CD4-positive, alpha-beta T cell (primary cell): ENCODE measurements at places on chromosomes 6 and 20.

- no peak overlapping the region for H3K27ac ChIP-seq
- peaks cover 8% of the 10 kb centered on the region for H3K27me3 ChIP-seq
- no peaks in the 10 kb centered on the region for H3K36me3 ChIP-seq
- no peak for DNase-seq
- H3K4me3 ChIP-seq: no peak overlapping the region
These were observed 519.5 kb downstream of the PREX1 start for GRCh38 chr20:48308232-48308781.

- H3K4me3 ChIP-seq: no peak overlapping the region
- H3K36me3 ChIP-seq: no peaks in the 10 kb centered on the region
- no peak overlapping the region for H3K27ac ChIP-seq
- no peak for DNase-seq
- no peaks in the 10 kb centered on the region for H3K4me1 ChIP-seq
- H3K27me3 ChIP-seq: no peaks in the 10 kb centered on the region
These were observed 625.9 kb upstream of the EPHA7 start for GRCh38 chr6:94045099-94045829.

DNA sequence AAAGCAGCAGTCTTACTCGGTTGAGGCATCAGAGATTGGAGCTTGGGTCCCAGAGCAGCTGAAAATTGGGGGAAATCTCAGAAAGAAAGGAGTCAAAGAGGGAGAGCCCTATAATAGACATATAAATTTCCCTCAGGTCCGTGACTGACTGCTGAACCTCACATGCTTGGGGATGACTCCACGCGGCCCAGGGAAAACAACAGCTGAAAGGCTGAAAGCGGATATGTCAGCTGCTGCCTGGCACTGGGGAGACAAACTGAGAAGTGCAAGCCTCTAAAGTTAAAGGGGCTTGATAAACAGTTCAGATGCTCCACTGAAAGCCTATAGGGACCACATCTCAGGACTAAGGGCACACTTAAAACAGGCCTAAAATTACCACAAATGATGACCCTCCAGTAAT is 255.9 kb upstream of the RIN2 start:
- DNase-seq: no peak
- no peaks in the 10 kb centered on the region for H3K4me1 ChIP-seq
- no peaks in the 10 kb centered on the region for H3K36me3 ChIP-seq
- no peak overlapping the region for H3K27ac ChIP-seq
- no peaks in the 10 kb centered on the region for H3K27me3 ChIP-seq

GRCh38 chr20:52031563-52032303 is 159.8 kb downstream of the ZFP64 start:
- no peaks in the 10 kb centered on the region for H3K36me3 ChIP-seq
- H3K4me1 ChIP-seq: peaks cover 9% of the 10 kb centered on the region
- no peaks in the 10 kb centered on the region for H3K27me3 ChIP-seq
- no peak for DNase-seq
- no peak overlapping the region for H3K27ac ChIP-seq
- H3K4me3 ChIP-seq: no peak overlapping the region

DNA sequence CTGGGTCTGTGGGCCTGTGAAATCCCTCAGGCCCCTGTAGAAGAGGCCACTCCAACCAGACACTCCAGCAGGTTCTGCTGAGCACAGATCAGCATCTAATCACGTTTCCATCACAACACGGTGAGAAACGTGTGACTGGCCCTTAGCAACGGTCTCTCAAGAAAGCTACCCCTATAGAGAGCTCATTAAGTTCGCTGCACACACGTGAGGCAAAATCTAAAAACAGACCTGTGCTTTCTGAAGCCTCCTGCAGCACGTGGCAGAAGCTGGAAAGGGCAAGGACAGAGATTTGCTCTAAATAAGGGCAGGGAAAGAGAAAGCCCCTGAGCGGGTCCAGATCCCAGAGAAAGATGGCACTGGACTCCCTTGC is 56.5 kb downstream of the GPR6 start:
- no peaks in the 10 kb centered on the region for H3K36me3 ChIP-seq
- DNase-seq: no peak
- H3K27ac ChIP-seq: no peak overlapping the region
- peaks cover 8% of the 10 kb centered on the region for H3K4me1 ChIP-seq

DNA sequence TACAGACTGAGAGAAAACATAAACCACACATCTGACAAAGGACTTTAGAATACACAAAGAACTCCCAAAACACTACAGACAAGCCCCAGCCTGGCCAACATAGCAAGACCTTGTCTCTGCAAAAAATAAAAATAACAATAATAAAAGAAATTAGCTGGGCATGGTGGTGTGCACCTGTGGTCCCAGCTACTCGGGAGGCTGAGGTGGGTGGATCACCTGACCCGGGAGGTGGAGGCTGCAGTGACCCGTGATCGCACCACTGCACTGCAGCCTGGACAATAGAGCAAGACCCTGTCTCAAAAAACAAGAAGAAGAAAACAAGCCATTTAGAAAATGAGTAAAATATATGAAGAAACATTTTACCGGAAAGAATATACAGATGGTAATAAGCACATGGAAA is 13.1 kb downstream of the SDCBP2 start:
- H3K4me1 ChIP-seq: peaks cover 11% of the 10 kb centered on the region
- no peak overlapping the region for H3K27ac ChIP-seq
- H3K27me3 ChIP-seq: no peaks in the 10 kb centered on the region
- no peak overlapping the region for H3K4me3 ChIP-seq
- no peak for DNase-seq

GRCh38 chr6:77502981-77503380 is 39.7 kb upstream of the HTR1B start:
- no peaks in the 10 kb centered on the region for H3K4me1 ChIP-seq
- no peaks in the 10 kb centered on the region for H3K36me3 ChIP-seq
- no peak for DNase-seq
- no peak overlapping the region for H3K27ac ChIP-seq
- no peaks in the 10 kb centered on the region for H3K27me3 ChIP-seq

GRCh38 chr20:63434599-63435378 is 37.7 kb downstream of the KCNQ2 start:
- H3K36me3 ChIP-seq: no peaks in the 10 kb centered on the region
- no peaks in the 10 kb centered on the region for H3K27me3 ChIP-seq
- peaks cover 11% of the 10 kb centered on the region for H3K4me1 ChIP-seq
- H3K27ac ChIP-seq: peak overlapping the region; percentile 11
- no peak overlapping the region for H3K4me3 ChIP-seq

- DNase-seq: no peak
- no peak overlapping the region for H3K4me3 ChIP-seq
- no peaks in the 10 kb centered on the region for H3K27me3 ChIP-seq
- H3K27ac ChIP-seq: no peak overlapping the region
- no peaks in the 10 kb centered on the region for H3K36me3 ChIP-seq
These were observed 9.1 kb downstream of the ZNF292 start for GRCh38 chr6:87164506-87164905.

GRCh38 chr6:153563001-153563400 is 431.9 kb upstream of the RGS17 start:
- H3K27ac ChIP-seq: no peak overlapping the region
- H3K27me3 ChIP-seq: no peaks in the 10 kb centered on the region
- H3K4me1 ChIP-seq: no peaks in the 10 kb centered on the region
- no peak overlapping the region for H3K4me3 ChIP-seq

DNA sequence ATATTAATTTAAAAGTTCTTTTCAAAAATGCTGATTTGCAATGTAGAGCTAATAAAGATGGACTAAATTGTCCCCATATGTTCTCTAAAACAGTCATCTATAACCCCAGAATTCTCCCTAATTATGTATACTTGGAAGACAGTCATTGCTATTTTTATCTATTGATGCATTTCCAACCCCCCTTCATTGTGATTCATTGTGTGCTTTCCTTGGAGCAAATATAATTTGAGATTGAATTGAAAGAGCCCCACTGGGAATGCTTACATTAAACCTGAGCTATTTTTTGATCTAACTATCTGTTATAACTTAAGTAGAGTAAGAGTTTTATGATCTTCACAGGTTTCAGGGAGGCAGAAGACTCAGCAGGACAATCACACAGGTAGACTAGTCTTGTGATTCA is 73.7 kb upstream of the PTCHD4 start:
- H3K4me1 ChIP-seq: no peaks in the 10 kb centered on the region
- no peak overlapping the region for H3K4me3 ChIP-seq
- H3K27me3 ChIP-seq: no peaks in the 10 kb centered on the region
- no peaks in the 10 kb centered on the region for H3K36me3 ChIP-seq
- H3K27ac ChIP-seq: no peak overlapping the region
- DNase-seq: no peak

- H3K4me3 ChIP-seq: no peak overlapping the region
- H3K27ac ChIP-seq: no peak overlapping the region
- H3K27me3 ChIP-seq: no peaks in the 10 kb centered on the region
- DNase-seq: no peak
These were observed 40.2 kb downstream of the FOXP4 start for GRCh38 chr6:41586252-41587007.

DNA sequence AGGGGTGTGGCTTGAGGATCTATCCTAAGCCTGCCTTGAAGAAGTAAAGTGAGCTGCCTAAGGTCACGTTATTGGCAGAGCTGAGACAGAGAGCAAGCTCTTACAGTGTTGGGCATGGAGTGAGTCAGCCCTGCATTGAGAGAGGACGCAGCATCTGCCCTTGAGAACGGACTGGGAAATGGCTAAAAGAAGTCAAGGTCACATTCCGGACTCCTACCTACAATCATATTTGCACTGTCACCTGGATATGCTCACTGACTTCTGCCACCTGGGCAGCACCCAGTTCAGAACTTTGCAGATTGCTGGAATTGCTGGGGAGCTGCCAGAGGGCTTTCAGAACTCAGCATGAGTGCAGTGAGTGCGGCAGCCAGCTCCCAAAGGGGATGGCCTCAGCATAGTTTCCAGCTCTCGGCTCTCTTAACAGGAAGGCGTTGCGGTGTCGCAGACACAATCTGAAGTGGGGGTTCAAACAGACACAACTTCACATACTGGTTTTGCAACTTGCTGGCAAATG is 199.3 kb upstream of the SGK1 start:
- no peaks in the 10 kb centered on the region for H3K36me3 ChIP-seq
- H3K4me3 ChIP-seq: no peak overlapping the region
- H3K27me3 ChIP-seq: no peaks in the 10 kb centered on the region
- peaks cover 13% of the 10 kb centered on the region for H3K4me1 ChIP-seq
- H3K27ac ChIP-seq: no peak overlapping the region

DNA sequence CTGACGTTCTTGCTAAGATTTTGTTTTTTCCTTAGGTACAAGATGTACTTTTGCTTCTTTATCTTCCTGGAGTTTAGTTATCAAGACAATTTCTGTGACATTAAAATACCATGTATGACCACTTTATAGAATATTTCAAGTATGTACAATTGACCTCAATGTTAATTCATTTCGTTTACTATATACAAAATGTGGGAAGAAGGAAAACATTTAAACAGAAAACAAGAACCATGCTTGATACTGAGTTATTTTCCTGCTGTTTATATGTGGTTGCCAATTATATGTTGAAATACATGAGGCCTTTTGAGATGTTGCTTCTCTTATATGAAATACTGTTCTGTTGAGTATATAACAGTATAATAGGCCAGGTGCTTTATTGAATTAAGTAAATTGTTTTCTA is 184.3 kb downstream of the JARID2 start:
- no peak for DNase-seq
- no peak overlapping the region for H3K27ac ChIP-seq
- peaks cover 46% of the 10 kb centered on the region for H3K4me1 ChIP-seq
- no peak overlapping the region for H3K4me3 ChIP-seq
- H3K36me3 ChIP-seq: no peaks in the 10 kb centered on the region

DNA sequence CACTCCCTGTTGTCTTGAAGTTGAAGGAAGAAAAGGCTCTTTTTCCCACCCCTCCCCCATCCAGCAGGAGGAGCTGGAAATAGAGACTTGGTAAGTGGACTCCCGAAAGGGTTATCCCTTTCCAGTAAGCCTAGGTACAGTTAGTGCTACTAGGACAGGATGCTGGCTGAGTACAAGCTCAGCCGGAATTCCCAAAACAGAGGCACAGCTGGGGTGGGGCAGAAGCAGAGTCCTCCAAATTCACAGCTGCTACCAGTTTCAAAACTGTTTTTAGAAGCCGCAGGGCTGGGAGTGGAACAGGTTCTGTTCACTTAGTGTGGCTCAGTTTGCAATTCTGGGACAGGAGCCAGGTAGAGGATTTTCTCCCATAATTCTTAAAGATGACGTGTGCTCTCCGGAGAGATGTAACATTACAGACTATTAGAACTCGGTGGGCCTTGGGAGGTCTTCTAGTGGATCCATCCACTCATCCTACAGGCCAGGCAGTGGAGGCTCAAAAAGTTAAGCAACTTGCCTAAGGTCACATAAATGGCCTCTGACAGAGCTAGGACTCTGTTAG is 19.0 kb upstream of the UTRN start:
- no peak for DNase-seq
- no peaks in the 10 kb centered on the region for H3K36me3 ChIP-seq
- H3K27ac ChIP-seq: no peak overlapping the region
- H3K4me3 ChIP-seq: no peak overlapping the region
- no peaks in the 10 kb centered on the region for H3K4me1 ChIP-seq

GRCh38 chr20:38290829-38291814 is 12.8 kb upstream of the BPI start:
- DNase-seq: no peak
- no peak overlapping the region for H3K4me3 ChIP-seq
- no peaks in the 10 kb centered on the region for H3K36me3 ChIP-seq
- H3K27ac ChIP-seq: no peak overlapping the region
- H3K4me1 ChIP-seq: no peaks in the 10 kb centered on the region

DNA sequence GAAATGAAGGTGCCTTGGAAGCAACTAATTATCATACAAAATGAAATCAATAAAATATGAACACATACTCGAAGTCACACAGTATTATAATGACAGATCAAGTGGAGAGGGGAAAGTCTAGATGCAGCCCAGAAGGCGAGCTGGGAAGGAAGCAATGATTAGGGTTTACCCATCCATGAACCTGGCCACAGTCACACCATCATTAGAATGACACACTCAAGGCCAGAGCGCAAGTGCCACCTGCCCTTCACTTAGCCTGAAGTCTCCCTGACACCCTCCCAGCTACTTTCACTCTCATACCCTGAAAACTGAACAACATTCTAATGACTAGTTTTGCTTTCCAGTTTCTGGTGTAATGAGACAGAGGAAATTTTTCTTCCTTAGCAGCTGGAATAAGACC is 302.8 kb upstream of the JARID2 start:
- DNase-seq: no peak
- no peaks in the 10 kb centered on the region for H3K4me1 ChIP-seq
- H3K36me3 ChIP-seq: no peaks in the 10 kb centered on the region
- no peaks in the 10 kb centered on the region for H3K27me3 ChIP-seq
- H3K4me3 ChIP-seq: no peak overlapping the region
- H3K27ac ChIP-seq: no peak overlapping the region

DNA sequence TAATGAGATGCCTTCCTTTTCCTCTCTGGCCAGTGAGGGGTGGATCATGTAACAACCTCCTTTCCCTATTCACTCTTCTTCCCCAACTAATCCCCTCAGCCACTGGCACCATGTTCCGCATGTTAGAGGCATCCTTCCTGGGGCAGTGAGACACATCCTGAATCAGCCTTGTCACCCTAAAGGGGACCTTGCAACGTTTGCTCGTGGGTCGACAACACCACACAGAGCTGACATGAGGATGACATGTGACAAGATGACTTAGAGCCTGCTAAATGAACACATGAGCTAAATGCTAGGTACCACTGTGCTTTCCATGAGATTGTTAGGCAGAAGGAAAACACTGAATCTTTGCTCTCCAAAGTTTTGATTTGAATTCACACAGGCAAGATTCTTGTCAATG is 129.2 kb downstream of the ATXN1 start:
- no peaks in the 10 kb centered on the region for H3K36me3 ChIP-seq
- H3K4me1 ChIP-seq: peaks cover 13% of the 10 kb centered on the region
- H3K27ac ChIP-seq: no peak overlapping the region
- no peak overlapping the region for H3K4me3 ChIP-seq
